HepG2 (cell line): ENCODE measurements at places on chromosomes 16 and 17. TPM values are rescaled to one million over a fixed set of nuclear protein-coding genes. Genes with fewer than 3 reads are reported as not detected.

GRCh38 chr16:86232496-86232895 lies 277.8 kb upstream of the FOXF1 start:
- no peak for DNase-seq

DNA sequence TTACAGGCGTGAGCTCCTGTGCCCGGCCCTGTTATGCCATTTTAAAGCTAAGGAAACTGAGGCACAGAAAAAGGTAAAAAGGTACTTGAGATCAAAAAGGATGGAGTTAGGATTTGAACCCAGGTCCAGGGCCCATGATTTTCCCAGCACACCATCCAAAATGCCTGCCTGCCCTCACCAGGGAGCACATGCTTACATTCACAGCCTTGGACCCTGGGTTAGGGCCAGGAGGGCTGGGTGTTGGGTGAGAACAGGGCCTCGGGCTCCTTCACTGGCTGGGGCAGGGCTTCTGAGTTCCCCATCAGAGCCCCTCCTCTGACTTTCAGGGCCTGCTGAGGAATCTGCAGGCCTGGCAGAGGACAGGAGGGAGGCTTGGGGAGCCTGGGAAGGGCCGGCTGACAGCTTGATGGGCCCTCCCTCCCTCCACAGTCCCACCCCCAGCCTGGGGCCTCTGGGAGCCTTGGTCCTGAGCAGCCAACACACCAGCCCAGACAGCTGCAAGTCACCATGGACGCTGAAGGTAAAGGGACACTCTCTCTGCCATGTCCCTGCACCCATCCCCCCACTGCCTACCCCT lies at the start of gene QPRT:
Gene QPRT (plus strand): TSS at position 490 of the 577 bp plus-strand sequence. CDS start 18 bp downstream, at position 508.
- peak; percentile 85 for DNase-seq

DNA sequence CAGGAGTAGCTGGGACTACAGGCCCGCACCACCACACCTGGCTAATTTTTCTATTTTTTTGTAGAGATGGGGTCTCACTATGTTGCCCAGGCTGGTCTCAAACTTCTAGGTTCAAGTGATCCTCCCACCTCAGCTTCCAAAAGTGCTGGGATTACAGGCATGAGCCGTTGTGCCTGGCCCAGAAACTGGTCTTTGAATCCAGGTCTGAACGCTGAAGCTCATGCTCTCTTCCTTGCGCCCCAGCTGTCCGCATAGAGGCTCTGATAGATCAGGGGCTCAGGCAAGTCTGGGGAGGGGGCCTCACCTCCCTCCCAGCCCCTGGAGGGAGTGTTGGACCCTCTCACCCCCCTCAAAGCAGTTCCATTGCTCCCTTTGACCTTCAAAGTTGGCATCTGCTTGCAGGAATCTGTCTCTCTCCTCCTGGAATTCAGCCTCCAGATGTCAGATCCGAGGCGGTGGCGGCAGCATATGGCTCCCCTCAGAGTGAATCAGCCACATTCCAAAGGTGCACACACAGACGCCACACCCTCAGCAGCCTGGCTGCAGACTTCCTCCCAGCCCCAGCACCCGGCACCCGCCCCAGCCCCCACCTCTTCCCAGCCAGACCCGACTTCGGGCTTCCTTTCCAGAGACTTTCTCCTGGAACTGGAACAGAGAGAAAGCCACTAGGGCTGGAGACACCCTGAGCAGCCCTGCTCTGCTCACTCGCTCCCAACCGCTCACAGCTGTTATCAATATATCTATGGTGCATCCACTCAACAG lies 16.9 kb upstream of the GLIS2 start:
- DNase-seq, result no peak

DNA sequence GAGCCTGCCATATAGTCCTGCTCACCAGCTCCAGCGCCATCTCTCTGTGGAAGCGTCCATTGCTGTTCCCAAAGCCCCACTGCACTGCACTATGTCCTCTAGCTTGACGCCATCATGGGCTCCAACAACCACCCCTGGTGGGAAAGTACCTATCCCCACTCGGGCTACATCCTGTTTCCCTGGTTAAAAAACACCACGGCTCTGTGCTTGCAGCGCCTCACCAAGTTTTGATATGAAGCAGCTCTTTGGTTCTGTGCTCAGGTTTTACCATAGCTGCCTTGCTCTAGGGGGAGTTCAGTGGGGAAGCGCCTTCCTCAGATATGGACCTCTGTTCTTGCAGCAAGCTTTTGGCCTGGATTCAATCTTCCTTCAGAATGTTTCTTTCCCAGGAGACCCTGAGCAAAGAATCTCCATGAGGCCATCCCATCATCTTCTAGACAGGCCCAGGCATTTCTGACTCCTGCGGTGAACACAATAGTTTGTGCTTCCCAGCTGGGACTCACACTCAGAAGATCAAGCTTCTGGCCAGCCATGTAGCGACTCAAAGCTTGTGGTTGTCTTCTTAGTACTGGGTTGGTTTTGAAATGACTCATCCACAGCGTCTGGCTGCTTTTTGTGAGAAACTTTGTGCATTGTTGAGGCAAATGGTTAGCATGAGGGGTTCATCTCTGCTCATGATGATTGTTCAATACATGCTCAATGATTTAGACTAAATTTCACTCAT lies 39.5 kb downstream of the DYNLRB2 start:
- no peak for DNase-seq

CCL13 gene
- total RNA-seq, result not detected in 2 replicates

EPOP gene
- total RNA-seq, result 29.0 and 37.8 TPM in 2 replicates

- DNase-seq, result peak; percentile 65
Observed at GRCh38 chr16:3173892-3174617, 13.9 kb upstream of the OR1F1 start.

RASD1 gene
- total RNA-seq, result 1.4 and 1.6 TPM in 2 replicates

DNA sequence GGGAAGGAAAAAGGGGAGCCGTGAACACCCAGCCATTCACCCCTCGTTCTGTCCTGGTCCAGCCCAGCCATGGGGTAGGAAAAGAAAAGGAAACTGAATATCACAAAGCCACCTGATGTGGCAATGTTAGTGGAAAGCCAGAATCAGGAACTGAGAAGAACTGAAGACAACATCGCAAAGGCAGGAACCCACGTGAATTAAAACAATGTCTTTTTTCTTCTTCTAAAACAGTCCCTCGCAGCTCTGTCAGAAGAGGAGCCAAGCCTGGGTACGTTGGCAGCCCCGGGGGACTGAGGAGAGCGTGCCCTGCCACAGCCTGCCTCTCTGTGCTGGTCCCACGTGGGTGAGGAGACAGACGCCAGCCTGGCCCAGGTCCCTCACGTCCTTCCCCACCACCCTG lies 55.0 kb downstream of the ZNF423 start:
- no peak for DNase-seq

SNAI3 gene
- total RNA-seq, result 0.09 and 0.18 TPM in 2 replicates

DNA sequence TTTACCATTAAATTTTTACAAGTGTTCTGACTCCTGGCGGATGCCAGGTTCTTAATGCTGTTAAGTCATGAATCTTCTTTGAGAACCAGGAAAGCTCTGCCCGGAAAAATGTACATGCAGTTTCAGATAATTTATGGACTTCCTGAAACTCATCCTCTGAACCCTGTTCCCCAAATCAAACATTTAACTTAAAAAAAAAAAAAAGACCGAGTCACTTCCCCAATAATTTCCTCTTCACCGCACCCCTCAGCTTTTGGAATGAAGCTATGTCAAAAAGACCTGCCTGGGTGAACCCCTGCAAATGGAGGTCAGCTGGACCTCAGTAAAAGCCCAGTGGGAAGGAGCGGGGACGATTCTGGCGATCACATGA lies 15.0 kb downstream of the ZNF232 start:
- DNase-seq, result no peak

ITGB4 gene
- 4.0 and 6.9 TPM in 2 replicates for total RNA-seq

INCA1 gene
- total RNA-seq, result 0.35 and 0.93 TPM in 2 replicates

MKS1 gene
- 24.8 and 26.3 TPM in 2 replicates for total RNA-seq

LASP1 gene
- 97.0 and 110 TPM in 2 replicates for total RNA-seq

TOP2A gene
- 327 and 614 TPM in 2 replicates for total RNA-seq

DNA sequence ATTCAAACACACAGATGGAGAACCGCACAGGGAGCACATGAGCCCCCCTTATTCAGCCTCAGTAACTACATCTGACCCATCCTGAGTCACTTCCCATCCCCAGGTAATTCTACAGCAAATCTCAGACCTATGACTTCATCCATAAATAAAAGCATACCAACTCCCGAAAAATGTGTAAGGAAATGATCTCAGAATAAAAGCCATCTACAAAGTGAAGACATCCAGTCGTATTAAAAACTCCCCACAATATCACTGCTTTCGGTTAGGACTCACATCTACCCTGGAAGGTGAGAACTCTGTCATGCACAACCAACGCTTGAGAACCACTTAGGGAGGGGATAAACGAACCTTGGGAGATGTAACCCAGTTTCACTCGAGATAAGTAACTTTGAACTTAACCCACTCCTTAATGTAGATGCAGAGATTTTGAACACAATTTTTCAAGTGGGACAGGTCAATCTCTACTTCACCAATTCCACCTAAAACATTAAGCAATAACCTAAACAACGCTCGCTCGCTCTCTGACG lies 1.3 kb downstream of the USP36 start:
- DNase-seq, result no peak

- DNase-seq, result no peak
Observed at GRCh38 chr16:29992344-29992967, 3.0 kb downstream of the HIRIP3 start.

DNA sequence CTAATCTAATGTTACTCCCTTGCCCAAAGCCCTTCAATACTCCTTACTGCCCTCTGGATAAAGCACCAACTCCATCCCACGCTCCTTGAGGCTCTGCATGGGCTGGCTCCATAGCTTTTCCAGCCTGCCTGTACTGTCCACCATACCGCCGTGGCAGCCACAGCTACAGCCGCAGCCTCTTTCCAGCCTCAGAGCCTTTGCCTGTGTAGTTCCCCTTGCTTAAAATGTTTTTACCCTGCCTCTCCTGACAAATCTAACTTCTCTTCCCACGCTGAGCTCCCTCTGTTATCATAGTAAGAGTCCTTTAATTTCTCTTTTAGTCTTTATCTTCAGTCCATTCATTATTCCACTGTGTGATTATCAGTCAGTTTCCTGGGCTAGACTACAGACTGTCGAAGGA lies 22.0 kb downstream of the TEX14 start:
- DNase-seq, result no peak

STXBP4 gene
- 36.1 and 53.9 TPM in 2 replicates for total RNA-seq

- no peak for DNase-seq
Observed at GRCh38 chr16:86298758-86299134, 211.6 kb upstream of the FOXF1 start.

KCNG4 gene
- not detected in 2 replicates for total RNA-seq

DNA sequence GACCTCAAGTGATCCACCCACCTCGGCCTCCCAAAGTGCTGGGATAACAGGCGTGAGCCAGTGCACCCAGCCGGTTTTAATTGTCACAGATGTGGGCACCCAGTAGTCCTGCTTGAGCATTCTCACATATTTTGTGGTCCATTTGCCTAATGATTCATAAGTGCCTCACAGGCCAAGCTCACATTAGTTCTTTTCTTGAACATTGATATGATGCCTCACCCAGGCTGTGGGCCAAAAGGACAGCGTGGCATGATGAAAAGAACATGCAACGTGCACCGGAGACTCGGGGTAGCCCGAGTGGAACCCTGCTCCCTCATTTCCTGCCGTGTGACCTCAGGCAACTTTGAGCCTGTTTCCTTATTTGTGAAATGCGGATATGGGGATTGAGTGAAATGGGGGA lies 181.9 kb downstream of the SNX29 start:
- no peak for DNase-seq

GRCh38 chr16:726438-727290 lies at the start of the genes CCDC78 and HAGHL:
CCDC78 (minus strand) TSS chr16:726443; CDS start chr16:726367, 76 bp downstream.
HAGHL (plus strand) TSS chr16:727106; CDS start chr16:727510, 404 bp downstream.
- no peak for DNase-seq

DNA sequence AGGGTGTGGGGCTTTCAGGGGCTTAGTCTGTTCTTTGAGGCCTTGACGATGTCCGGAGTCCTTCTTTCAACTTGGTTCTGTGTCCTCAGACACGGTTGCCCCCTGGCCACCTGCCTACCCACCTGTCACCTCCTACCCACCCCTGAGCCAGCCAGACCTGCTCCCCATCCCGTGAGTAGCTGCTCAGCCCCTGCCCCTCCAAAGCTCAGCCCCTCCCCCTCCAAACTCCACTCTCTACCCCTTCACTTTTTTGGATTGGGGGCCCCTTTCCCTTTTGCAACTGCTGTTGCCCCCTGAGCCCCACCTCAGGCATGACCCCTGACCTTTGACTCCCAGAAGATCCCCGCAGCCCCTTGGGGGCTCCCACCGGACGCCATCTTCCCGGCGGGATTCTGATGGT lies 1.2 kb downstream of the LAT start:
- DNase-seq, result no peak

YBX2 gene
- 0.22 TPM in 1 of 2 replicates, not detected in the other for total RNA-seq

- peak; percentile 28 for DNase-seq
Observed at GRCh38 chr17:40819528-40820125, 2.8 kb downstream of the KRT10 start.

DNA sequence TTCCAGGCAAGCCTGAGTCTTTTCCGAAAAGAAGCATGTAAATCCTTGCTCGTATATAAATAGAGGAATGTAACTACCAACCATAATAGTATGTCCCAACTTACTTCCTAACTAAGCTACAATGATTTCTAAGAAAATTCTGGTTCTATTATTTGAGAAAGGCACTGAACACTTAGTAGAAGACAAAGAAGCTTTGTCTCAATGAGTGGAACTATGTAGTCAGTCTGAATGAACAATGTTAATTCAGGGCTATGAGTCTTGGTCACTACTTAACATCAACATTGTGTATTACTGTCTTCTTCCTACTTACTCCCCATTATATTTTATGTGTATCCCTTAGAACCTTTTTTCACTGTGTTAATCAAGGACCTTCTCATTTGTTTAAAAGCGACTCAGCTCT lies 206.0 kb downstream of the CYB561 start:
- no peak for DNase-seq

DNA sequence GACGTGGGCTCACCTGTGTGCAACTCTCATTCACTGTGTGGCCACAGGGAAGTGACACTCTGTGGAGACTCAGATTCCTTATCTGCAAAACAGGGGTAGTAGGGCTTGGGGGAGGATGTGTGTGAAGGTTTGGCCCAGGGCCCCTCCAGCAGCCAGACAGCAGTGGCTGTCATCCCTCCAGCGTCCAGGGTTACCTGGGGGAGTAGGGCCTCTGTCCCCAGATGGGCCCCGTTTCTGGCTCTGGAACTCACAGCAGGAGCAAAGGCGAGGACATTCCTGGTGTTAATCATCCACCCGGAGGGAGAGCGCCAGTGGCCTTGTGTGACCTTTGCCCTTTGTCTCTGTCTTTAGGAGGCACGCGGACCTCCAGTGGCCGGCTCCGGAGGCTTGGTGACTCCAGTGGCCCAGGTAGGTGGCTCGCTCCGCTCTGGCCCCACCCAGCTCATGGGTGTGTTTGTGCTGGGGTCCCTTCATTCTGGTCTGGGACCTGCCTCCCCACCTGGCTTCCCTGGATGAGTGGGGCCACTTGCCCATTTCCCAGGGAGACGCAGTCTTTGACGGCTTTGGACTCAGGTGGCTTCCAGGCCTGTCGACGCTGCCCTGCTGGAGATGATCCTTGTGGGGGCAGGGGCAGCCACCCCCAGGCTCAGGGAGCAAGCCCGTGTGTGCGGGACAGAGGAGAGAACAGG lies 166.2 kb downstream of the SEC14L1 start:
- DNase-seq, result peak; percentile 92

DNA sequence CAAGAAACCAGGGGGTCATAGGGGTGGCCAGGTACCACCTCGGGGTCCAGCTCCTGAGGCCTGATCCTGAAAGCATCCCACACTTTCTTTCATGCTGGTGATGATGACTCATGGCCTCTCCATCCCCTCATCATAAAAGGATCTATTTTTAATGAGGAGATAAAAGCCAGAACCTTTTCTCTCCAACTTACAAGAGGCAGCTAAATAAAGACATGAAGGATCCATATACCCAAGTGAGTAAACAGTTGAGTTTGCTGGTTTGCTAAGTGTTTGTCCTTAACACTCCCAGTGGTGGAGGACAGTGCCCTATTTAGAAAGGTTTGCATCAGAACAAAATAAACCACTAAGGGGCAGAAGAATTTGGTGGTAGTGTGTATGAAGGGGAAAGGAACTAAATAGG lies 383.8 kb downstream of the GRIN2A start:
- DNase-seq, result no peak

KRTAP2-1 gene
- not detected in 2 replicates for total RNA-seq
